Inflammatory macrophage treated with lipopolysaccharide for 1 hour (primary cell): ENCODE measurements at places on chromosomes 4 and X.

DNA sequence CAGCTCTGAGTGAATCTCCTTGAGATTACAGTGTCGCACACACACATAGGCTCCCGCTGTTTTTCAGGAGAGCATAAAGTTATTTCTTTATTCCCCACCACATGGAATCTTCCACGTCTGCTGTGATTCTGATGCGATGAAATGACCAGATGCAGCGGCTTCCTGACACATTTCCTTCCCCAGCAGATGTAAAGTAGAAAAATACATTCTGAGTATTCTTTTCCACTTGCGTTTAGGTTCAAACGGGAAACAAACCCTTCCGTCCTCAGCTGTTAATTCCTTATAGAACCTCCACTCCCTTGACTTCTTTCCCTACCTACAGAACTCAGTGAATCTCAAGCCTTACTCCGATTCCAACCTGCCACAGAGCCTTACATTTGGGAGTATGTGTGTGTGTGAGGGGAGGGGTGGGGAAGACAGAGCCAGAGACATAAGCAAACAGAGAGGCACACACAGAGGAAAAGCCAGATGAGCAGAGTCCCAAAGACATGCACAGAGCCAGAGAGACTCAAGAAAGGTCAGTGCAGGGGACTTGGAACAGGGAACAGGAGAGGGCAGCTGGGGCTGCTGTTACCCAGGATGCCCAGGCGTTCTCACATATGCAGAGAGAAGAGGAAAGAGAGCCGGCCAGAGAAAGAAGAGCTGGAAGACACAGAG lies 47.3 kb downstream of the SETD7 start:
- DNase-seq = no peak

DNA sequence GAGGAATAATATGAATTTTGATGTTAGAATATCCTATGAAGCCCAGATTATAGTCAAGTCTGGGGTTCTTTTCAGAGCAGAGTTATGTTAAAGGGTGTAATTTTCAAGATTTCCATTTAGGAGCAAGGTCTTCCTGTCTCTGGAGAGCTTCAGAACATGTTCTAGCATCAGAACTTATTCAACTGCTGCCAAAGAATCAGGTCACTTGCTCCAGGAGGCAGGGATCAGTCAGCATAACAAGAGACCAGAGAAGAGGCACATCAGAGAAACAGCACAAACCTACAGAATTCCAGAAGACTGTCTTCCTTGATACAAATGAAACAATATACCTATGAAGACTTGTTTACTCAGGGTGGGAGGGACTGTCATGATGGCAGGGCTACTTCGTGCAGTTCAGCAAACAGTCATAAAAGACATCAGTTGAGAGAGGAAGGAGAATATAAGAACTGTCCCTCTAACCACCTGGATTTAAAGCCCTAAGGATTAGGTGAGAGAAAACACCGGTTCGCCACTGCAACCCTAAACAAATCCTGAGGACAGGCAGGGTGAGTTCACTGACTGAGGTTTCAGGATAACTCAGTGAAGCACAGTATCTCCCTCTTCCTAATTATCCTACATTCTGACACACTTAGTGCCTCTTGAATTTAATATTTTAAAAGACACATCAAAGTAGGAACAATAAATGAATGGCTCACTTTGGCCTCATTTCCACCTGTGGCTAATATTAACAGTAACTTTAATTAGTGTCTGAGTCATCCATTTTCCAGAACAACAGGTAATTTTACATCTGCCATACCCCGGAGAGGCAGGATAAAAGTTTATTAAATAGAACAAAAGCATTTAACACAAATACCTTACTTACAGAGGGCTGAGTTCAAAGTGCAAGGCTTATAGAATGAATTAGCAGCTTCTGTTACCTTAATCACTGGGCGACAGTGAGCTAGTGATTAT lies 93.0 kb downstream of the HDAC8 start:
- DNase-seq = no peak

DNA sequence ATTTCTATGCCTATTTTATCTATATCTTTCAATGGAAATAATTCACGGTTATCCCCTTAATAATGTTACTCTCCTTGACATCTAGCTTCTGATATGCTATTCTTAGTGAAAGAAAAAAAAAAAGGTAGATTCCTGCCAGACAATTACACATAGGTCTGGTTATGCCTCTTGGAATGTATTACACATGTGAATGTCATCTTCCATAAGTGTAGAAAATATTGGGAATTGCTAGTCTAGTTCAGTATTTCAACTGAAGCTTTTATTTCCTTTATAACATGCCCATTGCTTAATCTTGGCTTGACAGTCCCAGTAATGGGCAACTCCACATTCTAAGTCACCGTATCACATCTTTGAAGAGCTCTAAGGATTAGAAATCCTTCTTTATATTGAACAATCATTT lies 25.4 kb upstream of the PPP1R2C start:
- no peak for DNase-seq

DNA sequence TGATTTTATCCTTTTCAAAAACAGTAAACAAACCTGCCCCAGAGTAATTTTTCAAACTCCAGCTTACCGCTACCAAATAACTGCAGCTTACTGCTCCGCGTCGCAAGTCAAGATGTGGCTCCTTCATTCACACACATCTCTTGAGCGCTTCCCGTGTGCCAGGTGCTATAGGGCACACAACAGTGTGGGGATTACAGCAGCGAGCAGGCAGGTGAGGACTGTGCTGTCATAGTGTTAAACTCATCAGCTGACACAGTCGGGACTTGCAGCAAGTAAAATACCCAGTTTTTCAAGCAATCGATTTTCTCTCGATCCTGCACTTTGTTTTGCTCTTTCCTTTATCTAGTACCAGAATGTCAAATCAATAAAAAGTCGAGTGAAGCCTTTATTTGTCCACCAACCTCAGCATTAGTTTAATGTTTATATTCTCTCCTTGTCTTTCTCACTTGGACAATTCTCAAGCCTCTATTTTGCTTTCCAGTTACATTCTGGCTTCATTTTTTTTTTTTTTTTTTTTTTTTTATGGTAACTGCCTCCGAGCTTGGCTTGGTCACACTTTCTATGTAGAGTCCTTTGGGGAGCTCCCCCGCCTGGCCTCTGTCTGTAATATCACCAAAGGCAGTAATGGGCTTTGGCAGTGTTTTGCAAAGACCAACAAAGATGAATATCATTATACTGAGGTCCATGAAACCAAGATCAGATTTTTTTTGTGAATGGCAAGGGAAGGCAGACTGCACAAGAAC lies 8.3 kb upstream of the ASB5 start:
- DNase-seq = peak; percentile 7
